ENCODE measurements at places on chromosomes 16 and 17.

GRCh38 chr17:77651988-77652387 is 306.5 kb upstream of the TNRC6C start:
- no peak for DNase-seq

- DNase-seq: no peak
Measured at GRCh38 chr17:81834831-81835267, at the start of gene PPP1R27. Gene PPP1R27, minus strand, starts transcription at chr17:81835050. Its CDS starts 97 bp downstream, at chr17:81834953.

- DNase-seq: no peak
Measured at GRCh38 chr17:73389411-73389810, 77.6 kb upstream of the CDC42EP4 start.

GRCh38 chr16:67872631-67873434 is at the start of gene EDC4:
Gene EDC4, plus strand, starts transcription at chr16:67873052. Its CDS starts 210 bp downstream, at chr16:67873262.
- DNase-seq: peak; percentile 79

DNA sequence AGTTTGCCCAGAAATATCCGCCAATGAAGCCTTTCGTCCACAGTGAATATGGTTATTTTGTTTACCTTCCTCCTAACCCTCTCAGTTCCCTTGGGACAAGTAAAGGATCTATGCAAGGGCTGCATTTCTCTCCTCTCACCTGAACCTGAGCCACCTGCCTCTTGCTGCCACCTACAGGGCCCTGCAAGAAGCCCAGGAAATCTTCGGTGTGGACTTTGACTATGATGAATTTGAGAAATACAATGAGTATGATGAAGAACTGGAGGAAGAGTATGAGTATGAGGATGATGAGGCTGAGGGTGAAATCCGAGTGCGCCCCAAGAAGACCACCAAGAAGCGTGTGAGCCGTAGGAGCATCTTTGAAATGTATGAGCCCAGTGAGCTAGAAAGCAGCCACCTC is 14.0 kb downstream of the SUPT6H start:
- no peak for DNase-seq

DNA sequence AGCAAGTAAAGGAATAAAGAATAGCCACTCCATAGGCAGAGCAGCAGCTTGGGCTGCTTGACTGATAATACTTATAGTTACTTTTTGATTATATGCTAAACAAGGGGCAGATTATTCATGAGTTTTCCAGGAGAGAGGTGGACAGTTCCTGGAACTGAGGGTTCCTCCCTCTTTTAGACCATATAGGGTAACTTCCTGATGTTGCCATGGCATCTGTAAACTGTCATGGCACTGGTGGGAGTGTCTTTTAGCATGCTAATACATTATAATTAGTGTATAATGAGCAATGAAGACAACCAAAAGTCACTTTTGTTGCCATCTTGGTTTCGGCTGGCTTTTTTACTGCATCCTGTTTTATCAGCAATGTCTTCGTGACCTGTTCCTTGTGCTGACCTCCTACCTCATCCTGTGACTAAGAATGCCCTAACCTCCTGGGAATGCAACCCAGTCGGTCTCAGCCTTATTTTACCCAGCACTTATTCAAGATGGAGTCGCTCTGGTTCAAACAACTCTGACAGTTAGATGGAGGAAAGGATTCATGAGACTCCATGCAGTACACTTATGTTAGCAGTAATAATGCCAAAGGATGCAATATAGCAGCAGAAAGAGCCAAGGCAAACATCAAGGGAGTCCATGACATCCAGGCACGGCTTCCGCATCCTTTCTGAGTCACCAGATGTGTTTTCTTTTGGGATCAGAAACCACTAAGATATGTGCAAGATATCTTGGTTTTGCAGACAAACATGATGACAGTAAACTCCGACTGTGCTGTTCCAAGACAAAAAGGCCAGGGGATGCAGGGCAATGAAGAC is 55.8 kb upstream of the B4GALNT2 start:
- DNase-seq: no peak

GRCh38 chr16:85462714-85463611 is 150.2 kb upstream of the GSE1 start:
- no peak for DNase-seq

DNA sequence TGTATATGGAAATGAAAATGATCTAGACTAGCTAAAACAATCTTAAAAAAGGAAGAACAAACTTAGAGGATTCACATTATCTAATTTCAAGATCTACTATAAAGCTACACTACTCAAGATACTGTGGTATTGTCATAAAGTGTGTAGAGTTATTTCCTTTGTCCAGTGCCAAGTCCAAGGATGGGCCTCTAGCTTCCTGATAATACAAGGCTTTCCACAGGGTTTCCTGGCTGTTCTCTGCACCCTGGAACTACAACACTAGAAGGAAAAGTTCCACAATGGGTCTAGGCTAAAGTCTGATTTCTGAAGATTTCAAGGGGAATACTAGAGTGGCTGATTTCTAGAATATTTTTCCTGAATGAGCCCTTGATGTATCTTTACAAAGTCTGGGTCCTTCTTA is 34.2 kb downstream of the TBC1D3B start:
- no peak for DNase-seq

DNA sequence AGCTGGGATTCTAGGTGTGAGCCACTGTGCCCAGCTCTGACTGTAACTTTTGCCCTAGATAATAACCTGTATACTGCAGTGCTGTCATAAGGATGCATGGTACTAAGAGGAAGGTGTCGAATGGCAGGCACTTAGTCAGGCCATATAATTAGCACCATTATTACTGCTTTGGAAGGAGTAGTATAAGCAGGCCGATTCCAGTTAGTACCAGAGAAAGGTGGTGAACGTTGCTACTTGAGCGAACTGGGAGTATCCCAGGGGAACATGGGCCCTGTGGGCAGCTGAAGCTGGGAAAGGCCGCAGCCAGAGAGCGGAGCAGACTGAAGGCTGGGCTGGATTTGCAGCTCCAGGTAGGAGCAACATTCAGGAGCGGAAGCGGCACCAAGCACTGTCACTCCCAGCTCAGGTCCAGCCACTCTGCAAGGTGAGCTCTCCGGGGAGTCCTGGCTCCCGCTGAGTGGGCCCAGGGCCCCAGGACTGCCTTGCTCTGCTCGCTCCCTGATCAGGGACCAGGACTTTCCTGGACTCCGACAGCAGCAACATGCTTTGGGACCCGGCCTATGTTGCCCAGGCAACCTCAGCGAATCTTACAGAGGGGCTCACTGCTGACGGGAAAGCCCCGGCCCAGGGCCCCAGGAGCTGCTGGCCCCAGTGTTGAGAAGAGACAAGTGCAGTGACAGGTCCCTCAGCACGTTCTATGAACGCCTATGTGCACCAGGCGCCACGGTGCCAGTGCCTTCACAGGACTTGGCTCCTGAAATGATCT is 28.6 kb downstream of the C16orf74 start:
- DNase-seq: no peak

GRCh38 chr17:33522623-33523022 is 229.5 kb upstream of the ASIC2 start:
- no peak for DNase-seq

GRCh38 chr16:4038448-4038847 is 77.8 kb downstream of the ADCY9 start:
- DNase-seq: no peak

GRCh38 chr17:69047368-69048263 is 13.1 kb downstream of the ABCA9 start:
- DNase-seq: no peak

DNA sequence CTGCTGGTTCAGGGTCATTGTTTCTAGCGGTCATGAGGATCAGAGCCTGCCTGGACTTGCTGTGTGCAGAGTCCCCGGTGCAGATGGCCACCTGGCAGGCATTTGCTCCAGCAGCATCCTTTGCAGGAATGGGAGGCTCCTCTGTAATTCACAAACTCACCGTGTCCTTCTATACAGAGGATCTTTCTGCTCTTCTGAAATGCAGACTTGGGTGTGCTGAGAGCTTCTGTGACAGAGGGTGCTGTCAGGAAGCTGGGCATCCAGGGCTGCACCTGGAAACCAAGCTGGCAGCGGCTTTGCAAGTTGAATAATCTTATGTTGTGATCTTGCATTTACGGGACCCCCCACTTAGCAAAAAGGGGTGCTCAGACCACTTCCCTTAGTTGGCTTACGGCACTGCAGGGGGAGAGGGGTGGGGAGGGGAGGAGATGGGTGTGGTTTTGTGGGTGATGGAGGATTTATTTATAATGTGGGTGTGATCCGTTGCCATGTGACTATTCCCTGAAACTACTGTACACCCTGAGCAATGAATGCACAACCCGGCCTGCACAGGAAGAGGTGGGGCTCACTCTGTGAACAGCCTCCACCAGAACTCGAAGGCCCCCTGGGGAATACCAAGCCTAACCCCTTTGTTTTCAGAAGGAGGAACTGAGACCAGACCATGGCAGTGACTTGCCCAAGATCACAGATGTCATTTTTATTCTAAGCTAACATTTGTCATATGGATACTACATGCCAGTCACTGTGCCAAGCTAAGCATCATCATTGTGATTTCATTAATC is 178.3 kb downstream of the PRKCB start:
- peak; percentile 70 for DNase-seq
